ENCODE measurements at places on chromosomes 4 and X.
A peak's percentile ranks its signal among the peaks of the same experiment; 100 is the strongest.

DNA sequence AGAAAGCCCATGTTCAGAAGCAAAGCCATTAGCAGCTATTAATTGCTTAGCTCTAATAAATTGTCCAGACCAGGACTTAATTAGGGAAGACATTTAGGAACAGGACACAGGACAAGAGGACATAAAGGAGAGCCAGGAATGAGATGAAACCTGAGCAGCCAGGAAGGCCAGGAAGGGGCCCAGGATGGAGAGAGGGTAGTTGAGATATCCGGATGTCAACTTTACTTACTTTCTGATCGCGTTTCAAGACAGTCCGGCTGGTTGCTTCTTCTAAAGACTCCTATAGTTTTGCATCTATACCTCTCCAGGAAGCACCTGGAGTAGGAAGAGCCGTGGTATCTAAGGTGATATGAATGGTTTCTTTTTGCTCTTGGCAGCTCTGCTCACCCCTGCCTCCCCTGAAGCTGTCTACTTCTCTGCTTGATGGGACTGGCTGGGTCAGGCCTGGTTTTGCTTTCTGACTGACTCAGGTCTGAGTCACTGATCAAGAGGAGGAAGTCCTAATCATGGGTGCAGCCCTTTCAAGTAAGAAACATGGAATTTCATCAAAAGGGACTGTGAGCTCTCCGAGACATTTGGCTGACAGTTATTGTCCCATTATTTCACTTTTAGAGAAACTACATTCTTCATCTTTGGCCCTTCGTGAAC, 733.3 kb downstream of the RPA4 start:
- DNase-seq: peak; percentile 55

- peak; percentile 45 for DNase-seq
Observed at GRCh38 chr4:173371292-173372192, 788 bp downstream of the SAP30 start.

DNA sequence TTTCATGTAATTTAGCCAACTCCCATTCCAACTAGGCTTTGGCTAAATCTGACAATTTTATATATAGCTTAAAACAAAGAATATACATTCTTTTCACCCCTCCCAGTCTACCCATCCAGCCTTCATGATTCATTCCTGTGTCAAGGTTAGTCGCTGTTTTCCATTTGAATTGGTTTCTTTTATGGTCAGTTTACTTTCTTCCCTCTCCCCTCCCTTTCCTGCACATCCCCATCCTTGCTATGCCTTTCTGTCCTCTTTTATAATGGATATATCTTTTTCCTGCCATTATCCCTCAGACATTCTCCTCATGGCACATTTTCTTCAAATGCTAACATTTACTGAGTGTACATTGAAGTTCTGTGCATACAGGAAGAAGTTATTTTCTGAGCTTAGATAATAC, 4.7 kb downstream of the ZXDB start:
- DNase-seq: no peak

GRCh38 chr4:19025031-19025430, 1003.5 kb upstream of the LCORL start:
- DNase-seq: peak; percentile 6

- DNase-seq: no peak
Observed at GRCh38 chr4:105840426-105841174, 54.7 kb upstream of the NPNT start.

- no peak for DNase-seq
Observed at GRCh38 chrX:78168065-78168464, 28.6 kb upstream of the TAF9B start.

- no peak for DNase-seq
Observed at GRCh38 chr4:86130160-86130933, 229.5 kb downstream of the MAPK10 start.

Measured in urothelium cell line (cell line).